ENCODE measurements at places on chromosomes 12 and 14.

DNA sequence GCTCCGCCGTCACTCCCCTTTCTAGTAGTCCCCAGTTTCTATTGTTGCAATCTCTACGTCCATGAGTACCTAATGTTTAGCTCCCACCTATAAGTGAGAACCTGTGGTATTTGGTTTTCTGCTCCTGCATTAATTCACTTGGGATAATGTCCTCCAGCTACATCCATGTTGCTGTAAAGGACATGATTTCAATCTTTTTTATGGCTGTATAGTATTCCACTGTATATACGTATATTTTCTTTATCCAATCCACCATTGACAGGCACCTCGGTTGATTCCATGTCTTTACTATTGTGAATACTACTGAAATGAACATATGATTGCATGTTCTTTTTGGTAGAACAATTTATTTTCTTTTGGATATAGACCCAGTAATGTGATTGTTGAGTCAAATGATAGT, 114.7 kb downstream of the ANKS1B start:
- no peak for DNase-seq

- DNase-seq, result no peak
Measured at GRCh38 chr12:99249543-99249942, 398.0 kb upstream of the GARIN6 start.

DNA sequence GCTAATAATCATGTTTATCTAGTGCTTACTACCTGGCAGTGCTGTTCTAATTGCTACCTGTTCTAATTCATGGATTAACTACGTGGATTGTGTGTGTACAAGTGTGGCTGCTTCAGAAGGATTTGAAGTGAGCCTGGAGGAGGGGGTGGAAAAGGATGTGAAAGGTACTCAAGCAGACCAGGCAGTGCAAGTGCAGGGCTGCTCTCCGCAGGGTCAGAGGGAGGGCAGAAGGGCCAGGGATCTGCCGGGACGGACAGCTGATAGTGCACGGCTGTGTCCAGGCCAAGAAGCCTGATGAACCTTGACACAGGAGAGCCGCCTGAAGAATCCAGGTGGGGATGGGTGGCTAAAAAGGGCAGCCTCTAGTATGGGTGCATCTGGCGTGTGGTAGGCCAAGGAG, 28.5 kb downstream of the PIWIL1 start:
- no peak for DNase-seq

DNA sequence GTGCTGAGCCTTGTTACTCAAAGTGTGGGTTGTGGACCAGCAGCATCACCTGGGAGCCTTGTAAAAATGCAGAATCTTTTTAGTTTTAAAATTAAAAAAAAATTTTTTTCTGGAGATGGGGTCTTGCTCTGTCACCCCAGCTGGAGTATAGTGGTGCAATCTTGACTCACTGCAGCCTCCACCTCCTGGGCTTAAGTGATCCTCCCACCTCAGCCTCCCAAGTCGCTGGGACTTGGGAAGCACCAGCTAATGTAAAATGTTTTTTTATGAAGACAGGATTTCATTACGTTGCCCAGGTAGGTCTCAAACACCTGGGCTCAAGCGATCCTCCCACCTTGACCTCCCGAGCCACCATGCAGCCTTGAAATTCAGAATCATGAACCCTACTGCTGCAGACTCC, 14.4 kb downstream of the MYBPC1 start:
- no peak for DNase-seq

DNA sequence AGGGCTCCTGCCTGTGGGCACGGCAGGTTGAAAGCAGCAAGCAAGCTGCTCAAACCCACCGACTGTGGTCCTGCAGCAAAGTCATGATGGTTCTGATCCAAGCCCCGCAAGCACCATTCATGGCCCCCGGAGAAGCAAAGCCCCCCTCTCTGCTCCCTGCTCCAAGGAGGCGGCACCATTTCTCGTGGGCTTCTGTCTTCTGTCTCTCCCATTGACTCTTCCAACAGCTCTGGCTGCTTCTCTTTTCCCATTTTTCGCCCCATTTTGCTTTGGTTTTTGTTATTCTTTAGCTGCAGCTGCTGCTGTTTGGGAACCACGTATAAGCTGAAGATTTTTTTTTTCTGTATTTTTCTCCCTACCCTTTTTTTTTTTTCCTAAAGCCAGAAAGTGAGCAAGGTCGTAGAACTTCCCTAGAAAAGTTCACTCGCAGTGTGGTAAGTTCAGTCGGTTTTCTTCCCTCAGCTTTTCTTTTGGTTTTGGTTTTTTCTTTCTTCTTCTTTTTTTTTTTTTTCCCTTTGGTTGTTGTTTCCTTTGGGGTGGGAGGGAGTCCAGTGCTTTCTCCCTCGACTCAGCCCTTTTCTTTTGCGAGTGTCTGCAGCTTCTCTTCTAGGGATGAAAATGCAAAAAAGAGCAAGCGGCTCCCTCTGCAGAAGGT, 354.1 kb downstream of the DPF3 start:
- no peak for DNase-seq

Measured in suppressor macrophage treated with lipopolysaccharide for 4 hours (primary cell).